ENCODE measurements at places on chromosomes 2 and 18.

DNA sequence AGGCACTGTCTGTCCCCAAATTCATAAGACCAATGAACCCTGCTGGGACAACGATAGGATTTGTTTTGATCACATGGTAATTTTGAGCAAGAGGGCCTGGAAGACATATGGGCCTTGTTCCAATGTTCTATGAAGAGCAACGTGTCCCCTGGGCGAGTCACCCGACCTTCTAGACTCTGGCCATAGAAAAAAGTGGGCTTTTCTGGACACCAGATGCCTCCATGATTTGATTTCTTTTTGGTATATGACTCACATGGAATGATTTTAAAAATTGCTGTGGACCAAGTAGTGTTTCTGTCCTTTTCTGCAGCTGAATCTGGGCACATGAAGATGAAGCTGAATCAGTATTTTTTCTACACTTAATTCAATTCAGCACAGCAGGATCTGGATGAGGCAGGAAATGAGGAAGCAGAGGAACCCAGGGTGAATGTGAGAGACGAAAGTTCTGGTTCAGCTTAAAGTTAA lies 104.9 kb downstream of the CDC42EP3 start:
- H3K27me3 ChIP-seq, result no peaks in the 10 kb centered on the region
- DNase-seq, result no peak
- peaks cover 8% of the 10 kb centered on the region for H3K4me1 ChIP-seq
- H3K27ac ChIP-seq, result peak overlapping the region; percentile 22
- no peaks in the 10 kb centered on the region for H3K36me3 ChIP-seq

- no peaks in the 10 kb centered on the region for H3K27me3 ChIP-seq
- H3K27ac ChIP-seq, result no peak overlapping the region
- no peak overlapping the region for H3K4me3 ChIP-seq
- DNase-seq, result no peak
Observed at GRCh38 chr2:36918307-36918706, 48.0 kb downstream of the STRN start.

- H3K27ac ChIP-seq, result no peak overlapping the region
- no peaks in the 10 kb centered on the region for H3K36me3 ChIP-seq
- no peak overlapping the region for H3K4me3 ChIP-seq
- H3K4me1 ChIP-seq, result peaks cover 7% of the 10 kb centered on the region
- H3K27me3 ChIP-seq, result no peaks in the 10 kb centered on the region
Observed at GRCh38 chr18:26228562-26229260, 2.5 kb downstream of the TAF4B start.

GRCh38 chr2:162938387-162938786 lies 99.8 kb upstream of the KCNH7 start:
- H3K4me3 ChIP-seq, result no peak overlapping the region
- H3K4me1 ChIP-seq, result no peaks in the 10 kb centered on the region
- no peaks in the 10 kb centered on the region for H3K36me3 ChIP-seq
- DNase-seq, result no peak

DNA sequence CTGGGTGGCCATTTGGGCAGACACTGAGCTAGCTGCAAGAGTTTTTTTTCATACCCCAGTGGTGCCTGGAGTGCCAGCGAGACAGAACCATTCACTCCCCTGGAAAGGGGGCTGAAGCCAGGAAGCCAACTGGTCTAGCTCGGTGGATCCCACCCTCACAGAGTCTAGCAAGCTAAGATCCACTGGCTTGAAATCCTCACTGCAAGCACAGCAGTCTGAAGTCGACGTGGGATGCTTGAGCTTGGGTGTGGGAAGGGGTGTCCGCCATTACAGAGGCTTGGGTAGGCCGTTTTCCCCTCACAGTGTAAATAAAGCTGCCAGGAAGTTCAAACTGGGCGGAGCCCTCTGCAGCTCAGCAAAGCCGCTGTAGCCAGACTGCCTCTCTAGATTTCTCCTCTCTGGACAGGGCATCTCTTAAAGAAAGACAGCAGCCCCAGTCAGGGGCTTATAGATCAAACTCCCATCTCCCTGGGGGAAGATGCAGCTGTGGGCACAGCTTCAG lies 69.6 kb upstream of the WDSUB1 start:
- H3K27ac ChIP-seq, result no peak overlapping the region
- no peak for DNase-seq
- H3K36me3 ChIP-seq, result peaks cover 4% of the 10 kb centered on the region

GRCh38 chr2:210553373-210553772 lies 3.0 kb upstream of the CPS1 start:
- H3K27me3 ChIP-seq, result no peaks in the 10 kb centered on the region
- DNase-seq, result no peak
- no peaks in the 10 kb centered on the region for H3K36me3 ChIP-seq
- peaks cover 14% of the 10 kb centered on the region for H3K4me1 ChIP-seq

DNA sequence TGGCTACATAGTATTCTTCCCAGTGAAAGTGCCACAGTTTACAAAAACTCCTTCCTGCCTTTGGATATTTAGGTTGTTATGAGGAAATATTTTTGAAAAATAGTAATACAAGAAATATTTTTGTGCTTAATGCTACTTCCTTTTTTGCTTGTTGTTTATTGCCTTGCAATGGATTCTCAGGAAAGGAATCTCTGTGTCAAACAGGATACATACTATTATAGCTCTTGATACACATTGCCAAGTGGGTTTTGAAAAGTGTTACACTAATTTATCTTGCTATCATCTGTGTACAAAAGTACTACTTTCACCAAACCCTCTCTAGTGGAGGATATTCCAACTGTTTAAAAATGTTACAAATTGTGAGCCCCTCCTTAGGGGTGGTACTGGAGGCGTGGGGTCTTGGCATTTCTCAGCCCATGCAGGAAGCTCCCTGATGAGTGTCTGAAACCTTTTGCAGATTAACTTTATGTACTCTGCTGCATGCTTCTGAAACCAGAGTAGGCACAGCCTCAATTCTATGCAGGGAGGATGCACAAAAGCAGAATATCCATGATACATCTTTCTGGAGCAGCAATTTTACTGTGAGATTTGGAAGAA lies 54.5 kb downstream of the EVA1A start:
- no peaks in the 10 kb centered on the region for H3K4me1 ChIP-seq
- no peak for DNase-seq
- no peak overlapping the region for H3K4me3 ChIP-seq
- no peaks in the 10 kb centered on the region for H3K27me3 ChIP-seq

GRCh38 chr2:5926871-5927512 lies 234.8 kb downstream of the SOX11 start:
- no peak for DNase-seq
- H3K4me1 ChIP-seq, result no peaks in the 10 kb centered on the region

DNA sequence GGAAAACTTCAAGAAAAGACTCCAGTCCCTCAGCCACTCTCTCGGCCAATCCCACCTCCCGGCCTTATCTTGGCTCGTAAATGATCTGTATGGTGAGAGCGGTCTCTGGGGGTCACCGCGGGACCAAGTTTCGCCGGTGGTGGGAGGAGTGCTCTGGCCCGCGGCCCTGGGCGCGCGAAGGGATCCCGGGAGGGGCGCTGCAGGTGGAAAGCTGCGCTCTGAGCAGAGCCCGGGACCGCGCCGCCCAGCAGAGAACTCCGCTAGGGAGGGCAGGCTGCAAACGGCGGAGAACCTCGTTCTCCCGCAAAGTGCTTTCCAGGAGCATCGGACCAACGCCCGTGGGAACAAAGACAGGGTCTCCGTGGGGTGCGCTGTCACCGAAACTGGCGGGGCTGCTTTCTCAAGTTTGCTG lies 622 bp downstream of the LRP2 start:
- no peaks in the 10 kb centered on the region for H3K27me3 ChIP-seq
- H3K36me3 ChIP-seq, result no peaks in the 10 kb centered on the region
- H3K4me1 ChIP-seq, result peaks cover 22% of the 10 kb centered on the region
- no peak for DNase-seq

DNA sequence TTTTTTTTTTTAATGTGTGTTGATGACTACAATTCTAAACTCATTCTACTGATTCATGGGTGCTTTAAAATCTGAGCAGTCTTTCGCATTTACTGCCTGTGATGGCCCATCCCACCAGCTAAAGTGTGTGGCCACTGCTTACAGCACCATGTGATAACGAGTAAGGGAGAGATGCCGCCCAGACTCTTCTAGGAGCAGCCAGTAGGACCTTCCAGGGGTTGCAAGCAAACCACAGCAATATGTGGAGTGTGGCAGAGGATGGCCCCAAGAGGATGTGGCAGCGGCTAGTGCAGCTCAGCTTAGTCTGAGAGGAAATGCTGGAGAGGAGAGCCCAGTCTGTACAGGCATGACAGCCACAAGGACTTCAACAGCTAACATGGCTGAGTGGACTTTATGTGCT lies 14.9 kb downstream of the IL1B start:
- no peaks in the 10 kb centered on the region for H3K27me3 ChIP-seq
- no peaks in the 10 kb centered on the region for H3K36me3 ChIP-seq
- H3K4me3 ChIP-seq, result no peak overlapping the region
- H3K27ac ChIP-seq, result no peak overlapping the region

DNA sequence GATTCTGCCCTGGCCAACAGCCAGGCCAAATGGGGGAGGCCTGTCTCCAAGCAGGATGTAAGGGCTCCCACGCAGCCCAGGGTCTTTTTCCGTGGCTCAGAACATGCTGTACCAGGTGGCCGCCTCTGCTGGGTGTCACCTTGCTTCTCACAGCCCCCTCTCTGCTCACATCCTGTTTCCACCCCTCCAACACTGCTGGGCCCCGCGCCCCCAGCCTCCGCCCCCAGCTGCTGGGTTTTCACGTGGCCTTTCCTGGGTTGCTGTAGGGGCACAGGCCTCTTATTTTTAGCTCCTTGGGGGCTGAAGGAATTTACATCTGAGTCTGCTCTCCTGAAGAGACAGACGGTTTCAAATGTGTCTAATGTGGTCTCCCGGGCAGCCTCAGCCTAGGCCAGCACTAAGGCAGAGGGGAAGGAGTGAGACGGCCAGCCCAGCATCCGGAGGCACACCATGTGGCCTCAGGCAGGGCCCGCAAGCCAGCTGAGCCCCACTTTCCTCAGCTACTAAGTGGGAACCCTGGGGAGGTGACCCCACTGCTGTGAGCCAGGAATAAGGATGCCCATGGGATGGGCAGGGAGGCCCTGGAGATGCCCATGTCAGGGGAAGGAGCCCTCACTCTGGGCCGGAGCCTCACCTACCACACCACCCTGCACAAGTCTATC lies 18.7 kb upstream of the DUSP2 start:
- no peaks in the 10 kb centered on the region for H3K27me3 ChIP-seq
- H3K4me1 ChIP-seq, result no peaks in the 10 kb centered on the region
- no peaks in the 10 kb centered on the region for H3K36me3 ChIP-seq
- no peak overlapping the region for H3K4me3 ChIP-seq
- no peak for DNase-seq

- H3K27me3 ChIP-seq, result no peaks in the 10 kb centered on the region
- H3K4me3 ChIP-seq, result no peak overlapping the region
- H3K4me1 ChIP-seq, result peaks cover 20% of the 10 kb centered on the region
- H3K27ac ChIP-seq, result peak overlapping the region; percentile 75
- DNase-seq, result no peak
Observed at GRCh38 chr2:218804817-218805216, 22.9 kb downstream of the CYP27A1 start.

DNA sequence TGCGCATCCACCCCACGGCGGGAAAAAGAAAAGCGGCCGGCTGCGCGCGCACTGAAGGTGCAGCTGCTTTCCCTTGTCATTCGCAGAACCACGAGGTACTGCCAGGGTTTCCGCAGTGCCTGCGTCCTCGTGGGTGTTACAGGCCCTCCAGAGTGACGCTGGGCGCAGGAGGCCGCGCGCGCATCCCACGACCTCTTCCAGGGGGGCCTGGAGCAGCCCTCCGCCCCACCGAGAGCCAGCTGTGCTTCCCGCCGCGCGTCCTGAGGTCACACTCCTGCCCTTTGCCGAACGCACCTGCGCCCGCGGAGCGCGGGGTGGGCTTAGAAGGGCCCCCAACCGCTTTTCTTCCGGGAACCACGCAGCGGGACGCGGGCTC lies 378 bp upstream of the IAH1 start:
- no peaks in the 10 kb centered on the region for H3K27me3 ChIP-seq
- H3K4me1 ChIP-seq, result peaks cover 11% of the 10 kb centered on the region
- no peak for DNase-seq
- H3K4me3 ChIP-seq, result peak overlapping the region; percentile 89

DNA sequence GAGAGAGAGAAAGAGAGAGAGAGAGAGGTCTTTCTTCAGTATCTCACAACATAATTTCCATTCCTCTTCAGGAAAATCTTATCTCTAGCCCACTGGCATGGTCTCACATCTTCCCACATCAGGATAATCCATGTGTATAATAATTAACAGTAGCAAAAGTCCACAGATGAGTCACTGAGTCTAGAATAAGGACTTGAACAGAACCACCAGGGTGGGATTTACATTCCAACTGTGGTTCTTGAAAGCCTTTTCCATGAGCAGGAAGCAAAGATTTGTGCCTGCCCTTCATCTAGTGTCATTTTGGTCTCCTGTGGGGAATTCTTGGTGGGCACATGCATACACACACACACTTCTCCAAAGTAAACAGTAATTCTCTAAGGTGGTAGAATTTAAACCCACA lies 107.1 kb upstream of the TCF4 start:
- H3K4me3 ChIP-seq, result no peak overlapping the region
- no peaks in the 10 kb centered on the region for H3K4me1 ChIP-seq
- DNase-seq, result no peak
- H3K36me3 ChIP-seq, result no peaks in the 10 kb centered on the region

GRCh38 chr18:61079714-61080113 lies 253.5 kb upstream of the CDH20 start:
- DNase-seq, result no peak
- H3K4me3 ChIP-seq, result no peak overlapping the region
- H3K27me3 ChIP-seq, result no peaks in the 10 kb centered on the region
- H3K4me1 ChIP-seq, result no peaks in the 10 kb centered on the region

DNA sequence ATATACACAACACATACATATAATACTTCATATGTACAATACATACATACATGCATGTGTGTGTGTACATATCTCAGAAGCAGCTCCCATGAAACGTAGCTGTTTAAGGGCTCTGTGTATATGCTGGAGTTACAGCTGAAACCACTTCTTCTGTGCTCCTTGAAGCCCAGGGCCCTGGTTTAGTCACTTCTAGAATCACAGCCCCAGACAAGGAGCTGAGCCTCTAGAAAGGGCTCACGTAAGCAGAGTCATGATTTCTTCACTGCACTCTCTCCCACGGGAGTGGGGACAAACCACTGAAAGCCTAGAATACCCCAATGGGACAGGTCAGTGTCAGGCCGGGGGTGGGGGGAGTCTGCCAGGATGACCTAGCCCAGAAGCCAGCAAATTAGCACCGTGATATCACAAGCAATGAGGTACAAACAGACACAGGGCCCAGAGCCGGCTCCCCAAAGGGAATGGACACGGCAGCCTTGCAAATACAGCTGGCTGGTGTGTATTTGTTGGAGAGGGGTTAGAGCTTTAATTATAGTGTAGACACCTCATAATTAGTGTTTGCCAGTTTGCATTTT lies 90.3 kb downstream of the C1QL2 start:
- no peak overlapping the region for H3K27ac ChIP-seq
- no peaks in the 10 kb centered on the region for H3K27me3 ChIP-seq
- no peaks in the 10 kb centered on the region for H3K36me3 ChIP-seq
- no peak for DNase-seq

GRCh38 chr2:10362898-10363454 lies 60.3 kb downstream of the HPCAL1 start:
- H3K4me1 ChIP-seq, result no peaks in the 10 kb centered on the region

GRCh38 chr2:223696719-223697118 lies 94.6 kb upstream of the SCG2 start:
- DNase-seq, result no peak
- no peaks in the 10 kb centered on the region for H3K27me3 ChIP-seq
- H3K27ac ChIP-seq, result no peak overlapping the region
- no peak overlapping the region for H3K4me3 ChIP-seq
- H3K4me1 ChIP-seq, result no peaks in the 10 kb centered on the region
- H3K36me3 ChIP-seq, result no peaks in the 10 kb centered on the region
